ENCODE measurements at places on chromosomes 7 and 10.

DNA sequence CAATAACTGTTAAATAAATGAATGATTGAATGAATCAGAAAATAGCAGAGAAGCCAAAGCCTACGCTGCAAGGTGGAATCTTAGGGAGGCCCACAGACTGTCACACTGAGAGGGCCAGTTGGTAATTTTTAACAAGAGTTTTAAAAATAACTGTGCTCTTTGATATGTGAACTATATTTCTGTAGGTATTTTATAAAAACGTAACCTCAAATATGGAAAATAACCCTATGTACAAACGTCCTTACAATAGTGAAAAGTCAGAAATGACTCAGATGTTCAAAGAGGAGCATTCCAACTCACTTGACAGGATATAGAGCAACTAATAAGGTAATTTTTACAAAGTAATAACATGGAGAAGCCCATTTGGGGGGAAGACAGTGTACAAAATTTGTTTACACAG lies 18.9 kb upstream of the TMEM273 start:
- DNase-seq = no peak

- no peak for DNase-seq
Observed at GRCh38 chr7:127322832-127323493, 69.5 kb downstream of the ZNF800 start.

GRCh38 chr7:120023494-120024167 lies 249.3 kb upstream of the KCND2 start:
- DNase-seq = no peak

DNA sequence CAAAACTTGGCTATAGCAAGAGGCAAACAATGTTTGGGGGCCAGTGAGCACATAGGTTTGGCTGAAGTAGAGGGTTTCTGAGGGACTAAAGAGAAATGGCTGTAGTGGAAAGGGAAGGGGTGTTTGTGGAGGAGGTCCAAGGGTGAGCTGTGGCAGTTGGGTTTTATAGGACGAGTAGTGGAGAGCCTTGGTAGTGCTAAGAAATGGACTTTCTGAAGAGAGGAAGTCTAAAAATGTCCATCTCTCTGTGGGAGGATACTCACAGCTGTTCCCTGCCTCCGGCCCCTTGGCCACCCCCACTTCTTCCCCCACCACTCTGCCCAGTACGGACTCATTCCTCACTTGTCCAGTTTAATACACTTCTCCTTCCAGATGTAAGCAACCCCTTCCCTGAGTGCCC lies 64.3 kb downstream of the ZNF22 start:
- no peak for DNase-seq

DNA sequence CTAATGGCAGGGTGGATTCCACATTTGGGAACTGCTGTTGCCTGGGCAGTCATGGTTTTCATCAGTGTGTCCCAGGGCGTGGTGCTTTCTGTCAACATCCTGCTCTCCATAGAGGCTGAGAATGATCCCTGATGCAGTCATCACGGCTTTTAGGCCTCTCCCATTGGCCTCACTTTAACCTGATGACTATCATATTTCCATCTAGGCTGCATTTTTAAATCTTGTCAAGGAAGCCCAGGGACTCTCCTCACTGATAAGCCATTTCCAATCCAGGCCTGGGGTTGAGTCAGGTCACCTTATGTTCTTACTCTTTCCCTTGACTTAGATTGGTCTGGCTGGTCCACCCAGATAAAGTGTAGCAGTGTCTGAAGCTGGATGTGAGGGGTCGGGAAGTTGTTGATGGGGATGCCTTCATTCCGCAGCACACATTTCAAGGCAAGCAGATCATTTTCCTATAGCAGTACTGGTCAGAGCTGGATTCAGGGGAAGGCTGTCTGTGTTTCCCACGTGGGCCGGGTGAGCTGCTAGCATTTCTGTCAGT lies 177.0 kb downstream of the AUTS2 start:
- no peak for DNase-seq

DNA sequence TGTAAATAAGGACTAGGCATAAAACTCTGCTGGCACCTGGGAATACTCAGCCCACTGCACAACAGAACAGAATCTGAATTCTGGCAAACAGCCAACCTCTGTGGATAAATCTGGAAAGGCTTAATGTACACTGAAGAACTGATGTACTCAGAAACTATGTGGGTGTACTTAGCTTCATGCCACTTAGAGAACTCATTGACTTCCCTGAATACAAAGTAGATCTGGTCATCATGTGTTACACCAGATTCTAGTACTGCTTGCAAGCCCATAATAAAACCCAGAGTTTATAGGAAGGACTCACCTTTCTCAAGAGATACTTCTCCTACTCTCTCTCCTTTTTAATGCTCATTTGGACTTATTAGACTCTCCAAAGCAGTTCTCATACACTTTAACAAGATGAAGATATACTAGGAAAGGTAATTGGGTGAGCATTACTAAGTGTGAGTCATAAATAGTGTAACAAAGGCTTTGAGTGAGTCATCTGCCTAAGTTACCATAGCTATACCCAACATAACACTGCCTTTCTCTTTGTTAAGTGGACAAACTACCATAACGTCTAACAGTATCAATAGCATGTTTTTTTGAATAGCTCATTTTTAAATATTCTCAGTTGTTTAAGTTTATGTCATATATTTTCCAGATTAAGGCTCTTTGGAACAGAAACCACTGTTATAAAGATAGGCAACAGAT lies 309.1 kb downstream of the MDFIC start:
- no peak for DNase-seq

GRCh38 chr10:57806675-57807074 lies 461.0 kb downstream of the IPMK start:
- DNase-seq = no peak

GRCh38 chr7:94245500-94245899 lies 149.2 kb upstream of the COL1A2 start:
- no peak for DNase-seq

GRCh38 chr10:132711613-132712121 lies 74.3 kb downstream of the NKX6-2 start:
- no peak for DNase-seq

- no peak for DNase-seq
Observed at GRCh38 chr10:94358480-94358879, 4.3 kb downstream of the NOC3L start.

- peak; percentile 51 for DNase-seq
Observed at GRCh38 chr10:49076319-49076718, 39.0 kb downstream of the VSTM4 start.

- no peak for DNase-seq
Observed at GRCh38 chr7:1843271-1843861, 173.3 kb downstream of the ELFN1 start.

DNA sequence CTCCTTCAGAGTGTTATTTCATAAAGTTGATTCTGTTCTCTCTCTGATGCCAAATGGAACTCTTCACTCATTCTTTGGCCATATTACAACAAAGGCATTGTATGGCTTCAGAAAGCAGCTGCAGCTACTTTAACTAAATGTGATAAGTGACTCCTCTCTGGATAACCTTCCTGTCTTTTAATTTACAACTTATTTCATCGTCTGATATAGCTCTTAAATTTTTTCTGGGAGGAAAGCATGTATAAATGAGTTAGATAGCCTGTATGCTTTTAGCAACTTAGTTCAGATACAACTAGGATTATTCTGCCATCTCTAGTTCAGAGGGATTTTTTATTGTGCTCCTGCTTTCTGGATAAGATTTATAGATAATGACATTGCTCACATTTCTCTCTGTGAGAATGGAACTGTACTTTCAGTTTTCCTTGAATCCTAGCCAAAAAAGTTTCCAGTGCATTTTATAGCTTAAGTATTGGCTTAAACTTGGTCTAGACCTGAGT lies 57.5 kb downstream of the KLHDC10 start:
- DNase-seq = no peak

- no peak for DNase-seq
Observed at GRCh38 chr10:111211706-111212105, 134.9 kb downstream of the ADRA2A start.

- no peak for DNase-seq
Observed at GRCh38 chr10:110002801-110003523, 4.8 kb upstream of the ADD3 start.

DNA sequence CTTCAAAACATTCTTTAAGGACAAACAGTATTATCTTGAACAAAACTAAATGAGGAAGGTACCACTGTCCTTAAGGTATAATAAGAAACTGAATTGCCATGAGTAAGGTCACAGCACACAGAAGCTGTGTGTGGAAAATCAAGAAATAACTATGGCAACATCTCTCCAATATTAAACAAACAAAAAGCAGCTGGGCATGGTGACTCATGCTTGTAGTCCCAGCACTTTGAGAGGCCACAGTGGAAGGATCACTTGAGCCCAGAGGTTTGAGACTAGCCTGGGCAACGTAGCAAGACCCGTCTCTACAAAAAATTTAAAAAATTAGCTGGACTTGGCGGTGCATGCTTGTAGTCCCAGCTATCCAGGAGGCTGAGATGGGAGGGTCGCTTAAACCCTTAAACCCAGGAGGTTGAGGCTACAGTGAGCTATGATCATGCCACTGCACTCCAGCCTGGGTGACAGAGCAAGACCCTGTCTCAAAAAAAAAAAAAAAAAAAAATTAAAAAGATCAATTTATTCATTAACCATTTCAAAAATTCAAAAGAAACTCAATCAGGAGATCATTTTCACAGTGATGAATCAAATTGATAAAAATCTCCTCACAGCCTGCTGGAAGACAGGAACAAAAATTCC lies 195.4 kb downstream of the SKIDA1 start:
- DNase-seq = no peak

DNA sequence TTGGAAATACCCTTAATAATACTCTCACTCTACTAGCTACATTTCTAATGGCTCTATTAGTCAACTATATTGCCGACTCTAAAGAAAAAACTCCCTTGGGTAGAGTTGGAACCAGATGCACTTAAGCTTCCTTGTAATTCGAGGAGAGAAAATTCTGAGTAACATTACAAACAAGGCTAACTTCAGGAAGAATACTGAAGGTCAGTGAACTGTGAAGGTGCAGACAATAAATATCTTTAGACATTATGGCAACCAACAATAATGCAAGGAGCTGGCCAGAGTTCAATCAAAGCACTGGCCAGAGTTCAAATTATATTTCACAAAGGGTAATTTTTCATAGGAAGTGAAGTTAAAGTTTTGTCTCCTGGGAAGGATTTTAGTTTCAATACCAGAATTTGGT lies 40.7 kb upstream of the MRLN start:
- DNase-seq = no peak

GRCh38 chr7:98870121-98870651 lies 372 bp upstream of the TMEM130 start:
- peak; percentile 33 for DNase-seq

GRCh38 chr7:155457544-155458110 lies 302 bp upstream of the EN2 start:
- no peak for DNase-seq

DNA sequence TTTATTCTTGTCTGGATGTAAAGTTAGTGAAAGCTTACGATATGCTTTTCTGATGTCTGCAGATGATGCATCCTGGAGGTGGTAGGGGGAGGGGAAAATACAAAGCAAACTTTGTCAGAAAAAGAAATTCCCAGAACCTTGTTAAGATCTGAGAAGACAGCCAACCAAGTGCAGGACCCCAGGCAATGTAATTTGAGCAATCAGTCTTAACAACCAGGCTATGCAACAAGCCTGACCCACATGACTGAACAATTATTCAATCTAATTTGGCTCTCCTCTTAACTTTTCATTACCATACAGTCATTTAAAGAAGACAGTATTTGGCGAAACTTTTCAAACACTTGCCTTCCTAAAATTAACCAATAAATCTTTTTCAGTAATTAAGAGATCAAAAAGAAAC lies 74.5 kb downstream of the DNAJC1 start:
- no peak for DNase-seq

DNA sequence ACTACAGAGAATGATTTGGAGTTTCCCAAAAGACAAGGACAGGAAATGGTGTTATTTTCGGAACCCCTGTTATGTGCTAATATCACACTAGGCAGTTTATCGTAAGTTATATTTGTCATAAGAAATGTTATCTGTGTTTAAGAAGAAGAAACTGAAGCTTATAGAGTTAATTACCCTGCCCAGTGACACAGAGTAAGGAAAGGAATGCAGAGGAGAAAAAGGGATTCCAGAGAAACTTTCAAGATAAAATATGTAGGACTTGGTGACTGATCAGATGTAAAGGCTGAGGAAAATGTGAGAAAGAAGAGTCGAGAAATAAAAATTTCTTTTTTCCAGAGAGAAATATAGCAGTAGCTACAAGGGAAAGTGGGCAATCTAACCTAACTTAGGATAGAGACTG lies 63.5 kb upstream of the ZNF746 start:
- no peak for DNase-seq

GRCh38 chr7:90586091-90586490 lies 10.0 kb upstream of the CDK14 start:
- DNase-seq = no peak

GRCh38 chr10:46541017-46541661 lies 15.3 kb downstream of the GPRIN2 start:
- peak; percentile 67 for DNase-seq

GRCh38 chr10:108629834-108630233 lies 1293.5 kb downstream of the XPNPEP1 start:
- no peak for DNase-seq

- no peak for DNase-seq
Observed at GRCh38 chr7:29297194-29297890, 102.8 kb downstream of the CHN2 start.

DNA sequence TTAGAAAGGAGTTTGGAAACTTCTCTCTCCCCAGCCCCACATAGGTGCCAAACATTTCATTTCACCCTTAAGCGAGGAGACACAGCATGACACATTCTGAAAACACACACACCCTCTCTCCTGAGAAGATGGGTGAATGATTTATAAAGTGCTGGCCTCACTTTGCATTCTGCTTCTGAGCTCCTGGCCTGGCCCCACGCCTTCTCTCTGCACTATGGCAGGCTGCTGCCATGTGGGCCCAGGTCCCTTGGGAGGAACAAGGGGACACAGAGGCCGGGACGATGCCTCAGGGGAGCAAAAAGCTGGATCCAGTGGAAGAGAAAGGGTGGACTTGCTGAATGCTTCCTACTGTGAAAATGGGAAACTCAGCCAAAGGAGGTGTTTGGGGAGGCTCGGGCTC lies 56.0 kb downstream of the CPXM2 start:
- DNase-seq = no peak

- DNase-seq = no peak
Observed at GRCh38 chr7:138246428-138246827, 170.2 kb downstream of the AKR1D1 start.

DNA sequence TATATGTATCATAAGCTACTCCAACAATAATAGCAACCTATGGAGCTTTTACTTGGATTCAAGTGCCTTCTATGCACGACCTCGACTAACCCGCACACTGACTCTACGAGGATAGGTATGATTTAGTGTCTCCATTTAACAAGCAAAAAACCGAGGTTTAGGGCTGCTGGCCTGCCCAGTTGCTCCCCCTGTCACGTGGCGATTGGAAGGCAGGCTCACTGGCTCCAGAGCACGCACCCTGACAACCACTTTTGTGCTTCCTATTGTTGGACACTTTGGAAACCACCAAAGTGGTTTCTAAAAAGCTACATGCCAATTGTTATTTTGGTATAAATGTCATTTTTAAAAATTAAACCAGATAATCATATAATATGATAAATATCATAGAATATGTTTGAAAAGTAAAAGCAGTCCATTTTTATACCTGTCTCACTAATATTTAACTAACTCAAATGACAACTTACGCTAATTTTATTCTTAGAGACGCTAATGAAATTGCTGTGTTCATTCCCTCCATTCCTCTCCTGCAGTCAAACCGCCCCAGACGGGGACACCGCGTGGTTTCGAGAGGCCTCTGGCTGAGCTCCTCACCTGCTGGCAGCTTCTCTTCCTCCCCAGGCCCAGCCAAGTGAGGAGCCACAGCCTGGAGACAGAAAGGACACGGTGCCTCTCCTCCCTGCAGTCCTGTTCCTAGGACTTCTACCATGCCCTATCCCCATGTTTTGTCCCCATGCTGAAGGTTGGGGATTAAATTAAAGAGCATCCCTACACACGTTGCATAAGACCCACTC lies 22.2 kb upstream of the RHEB start:
- no peak for DNase-seq
